Effector memory CD8-positive, alpha-beta T cell (primary cell): ENCODE measurements at places on chromosomes 7 and 10.

DNA sequence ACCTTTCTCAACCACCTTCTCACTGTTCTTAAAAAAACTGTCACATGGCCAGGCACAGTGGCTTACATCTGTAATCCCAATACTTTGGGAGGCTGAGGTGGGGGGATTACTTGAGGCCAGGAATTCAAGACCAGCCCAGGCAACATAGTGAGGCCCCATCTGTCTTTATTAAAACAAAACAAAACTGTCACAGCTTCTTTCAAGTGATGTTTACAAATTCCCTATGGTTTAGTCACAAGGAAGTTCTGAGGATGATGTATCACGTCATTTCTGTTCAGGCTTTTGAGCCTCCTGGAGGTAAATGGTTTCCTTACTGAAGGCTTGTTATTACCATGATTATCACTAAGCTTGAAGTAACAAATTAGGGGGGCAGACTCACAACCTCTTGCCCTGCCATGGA lies 186.2 kb downstream of the CFTR start:
- H3K27ac ChIP-seq, result no peak overlapping the region
- H3K27me3 ChIP-seq, result no peaks in the 10 kb centered on the region

DNA sequence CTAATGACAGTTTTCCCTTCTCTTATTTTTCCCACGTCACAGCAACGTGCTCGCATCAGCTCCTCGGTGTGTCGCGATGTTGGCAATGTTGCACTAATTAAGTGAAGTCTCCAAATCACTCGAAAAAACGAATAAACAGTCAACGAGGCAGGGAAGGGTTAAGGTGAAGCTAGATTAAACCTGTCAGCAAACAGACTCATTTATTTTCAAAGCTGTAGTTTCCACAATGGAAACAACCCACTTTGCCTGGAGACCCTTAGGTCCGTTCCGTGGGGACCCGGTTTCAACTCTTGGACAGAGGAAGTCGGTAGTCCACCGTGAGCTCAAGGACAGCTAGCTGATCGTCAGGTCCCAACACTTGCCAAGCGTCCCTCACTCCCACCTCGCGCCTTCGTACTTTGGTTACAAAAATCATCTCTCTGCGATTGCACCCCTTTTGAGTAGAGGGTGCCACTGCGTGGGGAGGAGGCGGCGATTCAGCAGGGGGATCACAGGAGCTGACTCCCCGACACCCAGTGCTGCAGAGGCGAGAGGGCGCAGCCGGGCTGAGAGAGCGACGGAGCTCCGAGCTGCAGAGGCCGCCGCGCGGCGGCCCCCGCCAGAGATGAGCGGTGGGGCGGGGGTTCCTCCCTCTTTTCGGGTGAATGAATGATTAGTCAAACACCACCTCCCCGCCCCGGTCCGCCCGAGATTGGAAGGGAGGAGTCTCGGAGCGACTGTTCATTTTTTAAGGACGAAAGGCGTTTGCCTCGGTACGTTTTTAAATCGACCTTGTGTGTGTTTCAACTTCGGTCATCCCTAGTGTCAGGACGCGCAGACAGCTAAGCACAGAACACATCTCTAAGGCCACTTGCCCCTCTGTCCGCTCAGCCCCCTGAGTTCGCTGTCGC lies 1.3 kb upstream of the BMPER start:
- no peak for DNase-seq
- no peak overlapping the region for H3K27ac ChIP-seq
- peak overlapping the region; percentile 75 for H3K4me3 ChIP-seq
- H3K36me3 ChIP-seq, result no peaks in the 10 kb centered on the region

- H3K4me3 ChIP-seq, result no peak overlapping the region
- DNase-seq, result no peak
- H3K27ac ChIP-seq, result no peak overlapping the region
- peaks cover 77% of the 10 kb centered on the region for H3K27me3 ChIP-seq
- no peaks in the 10 kb centered on the region for H3K36me3 ChIP-seq
Observed at GRCh38 chr10:96306516-96306915, 2.3 kb downstream of the DNTT start.

DNA sequence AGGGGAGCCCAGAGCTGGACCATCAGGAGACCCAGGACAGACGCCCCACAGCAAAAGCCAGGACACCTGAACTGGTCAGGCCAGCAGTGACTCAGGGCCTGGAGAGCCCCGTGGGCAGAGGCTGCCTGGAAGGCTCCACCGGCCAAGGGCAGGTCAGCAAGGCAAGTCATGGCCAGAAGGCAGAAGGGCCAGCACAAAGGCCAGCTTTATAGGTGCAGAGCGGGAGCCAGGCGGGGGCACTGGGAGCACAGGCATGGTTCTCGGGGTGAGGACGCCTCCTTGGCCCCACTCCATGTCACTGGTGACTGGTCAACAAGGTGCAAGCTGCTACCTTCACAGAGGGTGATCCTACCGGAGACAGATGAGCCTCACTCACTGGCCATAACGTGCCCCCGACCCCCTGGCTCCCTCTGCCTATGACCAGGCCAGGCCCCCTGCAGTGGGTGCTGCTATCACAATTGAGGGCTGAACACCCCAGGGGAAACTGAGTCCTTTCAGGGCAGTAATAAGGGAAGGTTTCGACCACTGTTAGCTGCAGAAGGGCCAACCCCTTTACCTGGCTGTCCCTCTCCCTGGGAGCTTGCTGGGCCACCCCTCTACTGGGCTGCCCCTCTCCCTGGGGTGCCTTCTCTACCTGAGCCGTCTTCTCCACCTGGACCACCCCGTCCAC lies 317.4 kb downstream of the PTPRN2 start:
- H3K27me3 ChIP-seq, result no peaks in the 10 kb centered on the region
- H3K4me3 ChIP-seq, result no peak overlapping the region
- no peaks in the 10 kb centered on the region for H3K36me3 ChIP-seq
- DNase-seq, result no peak

DNA sequence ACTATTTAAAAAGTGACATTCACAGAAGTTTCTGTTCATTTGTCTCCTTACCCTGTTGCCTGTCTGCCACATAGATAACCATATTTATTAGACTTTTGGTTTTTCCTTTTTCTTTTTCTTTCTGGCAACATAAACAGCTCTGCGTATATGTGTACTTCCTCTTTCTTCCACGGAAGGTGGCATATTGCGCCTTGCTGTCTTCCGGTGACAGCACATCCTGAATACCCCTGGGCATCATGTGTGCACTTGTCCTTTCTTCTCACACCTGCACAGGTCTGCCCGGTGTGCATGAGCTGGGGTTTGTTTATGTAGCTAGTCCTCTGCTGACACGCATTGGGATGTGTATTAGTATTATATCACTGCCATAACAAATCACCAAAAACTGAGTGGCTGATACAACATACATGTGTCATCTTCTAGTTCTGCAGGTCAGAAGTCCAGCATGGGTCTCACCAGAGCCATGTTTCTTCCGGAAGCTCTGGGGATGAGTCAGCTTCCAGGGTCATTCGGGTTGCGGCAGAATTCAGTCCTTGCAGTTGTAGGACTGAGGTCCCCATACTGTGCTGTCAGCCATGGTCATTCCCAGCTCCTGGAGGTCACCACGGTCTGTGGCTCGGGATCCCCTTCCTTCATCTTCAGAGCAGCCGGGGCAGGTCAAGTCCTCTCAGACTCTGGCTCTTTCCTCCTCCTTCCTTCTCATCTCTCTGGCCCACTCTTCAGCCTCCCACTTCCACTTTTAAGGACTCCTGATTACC lies 596.0 kb upstream of the FOXK1 start:
- H3K27me3 ChIP-seq, result no peaks in the 10 kb centered on the region
- no peak overlapping the region for H3K27ac ChIP-seq
- H3K4me3 ChIP-seq, result no peak overlapping the region
- no peak for DNase-seq
- peaks cover 5% of the 10 kb centered on the region for H3K36me3 ChIP-seq

GRCh38 chr7:75018570-75019364 lies 54.3 kb downstream of the CASTOR2 start:
- no peak for DNase-seq
- H3K36me3 ChIP-seq, result no peaks in the 10 kb centered on the region
- no peak overlapping the region for H3K27ac ChIP-seq
- H3K27me3 ChIP-seq, result no peaks in the 10 kb centered on the region

GRCh38 chr10:123761666-123762230 lies 95.6 kb downstream of the GPR26 start:
- H3K4me3 ChIP-seq, result no peak overlapping the region
- H3K27me3 ChIP-seq, result peaks cover 27% of the 10 kb centered on the region
- no peaks in the 10 kb centered on the region for H3K36me3 ChIP-seq

DNA sequence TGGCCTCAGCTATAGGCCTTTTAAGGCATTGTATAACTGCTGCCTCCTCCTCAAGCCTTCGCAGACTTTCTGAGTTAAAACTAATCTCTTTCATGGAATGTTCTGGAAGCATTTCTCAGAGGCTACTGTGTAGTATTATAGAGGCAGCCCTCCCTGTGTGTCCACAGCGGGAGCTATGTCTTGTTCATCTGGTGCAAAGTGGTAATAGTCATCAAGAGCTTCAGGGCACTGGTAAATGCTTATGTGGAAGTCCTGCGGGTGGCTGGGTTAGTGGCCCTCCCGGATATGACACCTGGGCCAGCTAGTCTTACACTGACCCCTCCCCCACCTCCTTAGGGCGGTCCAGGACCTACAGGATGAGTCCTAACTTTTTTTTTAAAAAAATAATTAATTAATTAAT lies 2.2 kb upstream of the ABHD11 start:
- peaks cover 16% of the 10 kb centered on the region for H3K4me1 ChIP-seq
- no peaks in the 10 kb centered on the region for H3K27me3 ChIP-seq
- DNase-seq, result no peak
- peak overlapping the region; percentile 39 for H3K4me3 ChIP-seq

DNA sequence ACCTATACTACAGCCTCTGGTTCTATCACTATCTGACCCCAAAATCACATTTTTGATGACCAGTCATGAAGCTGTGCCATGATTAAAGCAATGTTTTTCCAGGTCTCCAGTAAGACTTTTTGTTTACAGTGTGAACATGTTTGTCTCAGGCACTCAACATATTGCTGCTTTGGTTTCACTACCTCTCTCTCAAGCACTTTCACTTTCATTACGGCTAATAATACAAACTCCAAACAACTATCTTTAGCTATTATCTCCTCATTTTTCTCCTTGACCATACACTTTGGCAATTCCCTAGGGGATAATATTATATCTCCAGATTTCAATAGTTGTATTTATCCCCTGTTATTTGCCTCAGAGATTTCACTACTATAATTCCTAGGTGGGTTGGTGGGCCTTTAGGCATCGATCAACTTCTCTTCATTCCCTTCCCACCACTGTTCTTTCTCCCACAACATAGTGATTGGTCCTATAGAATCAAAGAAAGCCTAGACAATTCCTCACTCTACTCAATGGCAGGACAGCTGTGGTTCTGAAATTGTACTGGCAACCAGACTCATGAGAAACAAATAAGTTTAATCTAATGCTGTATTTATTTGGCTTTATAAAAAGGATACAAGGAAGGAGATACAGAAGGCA lies 261.4 kb upstream of the ZWINT start:
- H3K4me1 ChIP-seq, result peaks cover 3% of the 10 kb centered on the region
- peak overlapping the region; percentile 56 for H3K4me3 ChIP-seq
- H3K27me3 ChIP-seq, result no peaks in the 10 kb centered on the region
- no peak for DNase-seq

DNA sequence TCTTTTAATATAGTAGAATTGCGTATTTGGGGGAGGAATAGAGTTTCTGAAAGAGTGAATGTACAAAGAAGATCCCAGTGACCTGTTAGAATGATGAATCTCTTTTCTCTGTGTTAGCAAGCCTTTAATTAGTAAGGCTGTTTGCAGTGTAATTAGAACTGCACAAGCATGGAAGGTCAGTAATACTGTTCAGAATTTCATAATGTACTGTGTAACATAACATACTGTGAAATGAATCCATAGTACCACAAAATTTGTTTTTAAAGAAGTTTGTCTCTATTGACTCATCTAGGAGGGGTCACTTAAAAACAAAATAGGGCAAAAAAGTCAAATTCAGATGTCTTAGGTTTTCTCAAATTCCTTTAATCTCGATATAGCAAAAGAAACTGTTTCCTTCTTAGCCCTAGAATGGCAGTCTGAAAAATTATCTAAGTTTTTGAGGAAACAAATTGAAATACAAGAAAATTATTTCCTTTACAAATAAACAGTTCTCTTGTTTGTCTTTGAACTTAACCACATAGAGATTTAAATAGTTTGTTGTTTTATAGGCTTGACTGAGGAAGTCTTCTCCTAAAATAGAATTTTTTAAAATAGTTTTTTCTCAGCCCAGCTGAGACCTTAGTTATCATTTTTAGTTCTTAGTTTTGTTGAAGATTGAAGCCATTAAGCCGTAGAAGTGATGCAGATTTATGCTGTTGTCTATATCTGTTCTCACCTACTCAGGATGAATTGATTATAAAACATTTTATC lies 12.5 kb downstream of the ADK start:
- no peak overlapping the region for H3K4me3 ChIP-seq
- H3K36me3 ChIP-seq, result no peaks in the 10 kb centered on the region
- H3K4me1 ChIP-seq, result peaks cover 4% of the 10 kb centered on the region
- no peaks in the 10 kb centered on the region for H3K27me3 ChIP-seq
- H3K27ac ChIP-seq, result peak overlapping the region; percentile 35
- DNase-seq, result no peak

GRCh38 chr7:45147858-45148652 lies 9.5 kb upstream of the RAMP3 start:
- DNase-seq, result no peak
- H3K4me1 ChIP-seq, result no peaks in the 10 kb centered on the region
- H3K36me3 ChIP-seq, result no peaks in the 10 kb centered on the region

- H3K27me3 ChIP-seq, result peaks cover 11% of the 10 kb centered on the region
- DNase-seq, result no peak
- no peak overlapping the region for H3K27ac ChIP-seq
- no peaks in the 10 kb centered on the region for H3K36me3 ChIP-seq
- no peaks in the 10 kb centered on the region for H3K4me1 ChIP-seq
Observed at GRCh38 chr10:29248158-29248557, 40.7 kb upstream of the LYZL1 start.

GRCh38 chr7:473211-473734 lies 46.4 kb downstream of the PDGFA start:
- peaks cover 10% of the 10 kb centered on the region for H3K27me3 ChIP-seq
- H3K4me3 ChIP-seq, result no peak overlapping the region
- H3K27ac ChIP-seq, result no peak overlapping the region
- H3K4me1 ChIP-seq, result no peaks in the 10 kb centered on the region
- DNase-seq, result no peak

GRCh38 chr7:30286749-30287148 lies 2.4 kb downstream of the ZNRF2 start:
- H3K27ac ChIP-seq, result peak overlapping the region; percentile 64
- peak overlapping the region; percentile 99 for H3K4me3 ChIP-seq
- H3K36me3 ChIP-seq, result peaks cover 33% of the 10 kb centered on the region

DNA sequence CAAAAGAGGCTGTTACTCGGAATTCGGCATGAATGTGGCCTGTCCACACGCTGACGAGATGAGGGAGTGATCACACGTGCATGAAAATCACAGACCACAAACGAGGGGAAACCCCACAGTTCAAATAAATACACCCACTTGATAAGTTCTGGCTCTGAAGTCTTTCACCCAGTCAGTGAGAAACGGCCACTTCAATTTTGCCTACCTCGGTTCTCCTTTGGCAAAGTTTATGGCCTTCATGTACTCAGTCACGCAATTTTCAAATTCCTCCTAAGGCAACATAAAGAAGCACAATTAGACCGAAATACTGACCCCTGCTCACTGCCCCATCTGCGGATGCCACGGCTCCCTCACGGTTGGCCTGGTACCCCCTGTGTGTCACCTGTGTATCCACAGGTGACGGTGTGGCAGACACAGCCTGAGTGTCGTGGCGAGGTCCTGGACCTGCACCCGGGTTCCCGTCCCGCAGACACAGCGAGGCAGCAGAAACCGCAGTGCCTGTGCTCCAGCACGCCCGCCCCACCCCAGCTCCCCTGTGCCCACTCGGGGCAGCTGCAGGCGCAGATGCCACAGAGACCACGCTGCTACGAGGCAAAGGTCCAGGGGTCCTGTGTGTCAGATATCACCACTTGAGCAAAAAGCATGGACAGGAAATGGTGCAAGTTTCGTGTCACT lies 1.4 kb downstream of the CFAP46 start:
- peaks cover 2% of the 10 kb centered on the region for H3K4me1 ChIP-seq
- no peak overlapping the region for H3K4me3 ChIP-seq
- H3K27me3 ChIP-seq, result peaks cover 59% of the 10 kb centered on the region
- DNase-seq, result no peak
